ENCODE measurements at places on chromosomes 6 and 20. TPM values are rescaled to one million over a fixed set of nuclear protein-coding genes. Genes with fewer than 3 reads are reported as not detected.

Gene CSNK2A1
- 179 TPM for total RNA-seq

Gene SLC25A27
- total RNA-seq: 32.1 TPM

Gene PPP1R10
- 32.1 TPM for total RNA-seq

Gene TRAPPC3L
- total RNA-seq: 0.69 TPM

Gene BMP6
- total RNA-seq: 5.1 TPM

Gene MUCL3
- total RNA-seq: not detected

Gene THBS2
- total RNA-seq: 14.1 TPM

Gene SYS1
- total RNA-seq: 39.4 TPM

Gene PRPH2
- total RNA-seq: 11.5 TPM

Gene NTSR1
- total RNA-seq: 2.1 TPM

Gene SEL1L2
- total RNA-seq: 0.23 TPM

Gene MUC21
- not detected for total RNA-seq

Gene FAM162B
- total RNA-seq: 2.8 TPM

Gene MAP3K4
- 50.5 TPM for total RNA-seq

Gene PLA2G7
- total RNA-seq: 4.6 TPM

Gene SRMS
- not detected for total RNA-seq

Gene SLC44A4
- total RNA-seq: not detected

Gene ZC2HC1B
- total RNA-seq: not detected

Gene LAMP5
- total RNA-seq: 19.6 TPM
